NCI-H2029 treated with DMSO at 0.1 percent for 48 hours (cell line): ENCODE measurements at places on chromosomes 7 and 10.

GRCh38 chr7:34013421-34013820 lies 108.1 kb downstream of the BMPER start:
- DNase-seq = no peak

DNA sequence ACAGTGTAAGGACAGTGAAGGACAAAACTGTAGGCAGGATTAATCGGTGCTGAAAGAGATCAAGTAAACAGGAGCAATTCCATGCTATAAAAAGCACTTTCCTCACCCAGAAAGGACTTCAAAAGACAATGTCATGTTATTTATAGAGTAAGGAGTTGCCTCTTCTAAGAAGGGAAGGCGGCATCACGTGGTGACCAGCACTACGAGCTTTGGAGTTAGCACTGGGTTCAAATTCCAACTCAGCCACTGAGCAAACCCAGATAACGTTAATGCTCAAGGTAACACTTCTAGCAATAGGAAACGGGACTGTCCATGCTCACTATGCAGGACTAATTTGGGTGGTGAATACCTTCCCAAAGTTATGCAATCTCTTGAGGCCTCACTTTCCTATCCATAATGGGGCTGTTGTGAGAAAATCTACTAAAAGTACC lies 715 bp upstream of the PANK1 start:
- DNase-seq = no peak

GRCh38 chr10:6211671-6212635 lies 9.2 kb downstream of the PFKFB3 start:
- DNase-seq = no peak

DNA sequence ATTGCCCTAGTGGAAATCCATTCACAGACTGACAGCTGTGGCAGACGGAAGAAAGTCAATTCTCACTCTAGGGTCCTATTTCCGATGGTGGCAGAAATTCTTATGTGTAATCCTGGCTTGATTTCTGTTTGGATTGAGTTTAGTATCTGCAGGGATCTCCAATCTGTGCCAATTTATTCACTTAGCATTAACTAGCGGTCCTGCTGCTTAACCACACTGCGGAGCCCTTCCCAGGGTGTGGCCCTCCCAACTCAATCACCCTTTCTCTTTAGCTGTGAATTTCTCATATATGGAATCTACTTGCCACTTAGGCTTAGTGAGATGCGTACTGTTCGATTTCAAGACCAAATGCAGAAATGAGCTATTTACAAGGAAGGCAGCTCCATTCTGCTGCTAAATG lies 215.7 kb downstream of the SFMBT2 start:
- DNase-seq = no peak

DNA sequence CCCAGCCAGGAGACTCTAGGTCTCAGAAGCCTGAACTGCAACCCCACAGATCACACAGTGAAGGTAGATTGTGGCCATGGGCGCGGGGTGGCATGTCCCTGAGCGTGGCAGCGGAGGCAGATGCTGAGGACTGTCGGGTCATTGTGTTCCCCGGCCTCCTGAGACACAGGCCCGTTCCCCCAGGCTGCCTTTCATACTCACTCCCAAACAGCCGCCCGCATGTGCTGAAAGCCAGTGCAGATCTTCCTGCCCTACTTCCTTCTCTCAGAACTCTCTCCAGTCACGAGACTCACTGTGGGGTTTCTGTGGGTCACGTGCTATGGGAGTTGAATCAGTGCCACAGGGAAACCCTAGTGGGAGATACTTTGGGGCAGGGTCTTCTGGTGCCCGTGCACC lies 48.0 kb downstream of the ZNF467 start:
- no peak for DNase-seq
